ENCODE measurements at places on chromosomes 2 and 18.

GRCh38 chr18:8773980-8774379 is 68.6 kb downstream of the MTCL1 start:
- DNase-seq: no peak

DNA sequence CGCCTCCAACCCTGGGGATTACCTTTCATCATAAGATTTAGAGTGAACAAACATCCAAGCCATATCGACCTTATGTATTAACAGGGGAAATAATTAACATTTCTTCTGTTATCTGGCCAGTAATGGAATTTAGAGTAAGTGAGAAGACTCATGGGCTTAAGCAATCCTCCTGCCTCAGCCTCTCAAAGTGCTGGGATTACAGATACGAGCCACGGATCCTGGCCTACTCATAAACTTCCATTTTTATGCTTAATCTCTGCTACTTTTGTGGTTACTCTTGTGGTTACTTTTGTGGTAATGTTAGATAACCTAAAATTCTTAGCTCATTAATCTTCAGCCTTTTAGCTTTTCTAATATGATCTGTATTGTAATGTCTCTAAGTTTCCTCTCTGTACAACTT is 159.3 kb upstream of the SLC8A1 start:
- DNase-seq: no peak

- DNase-seq: no peak
Measured at GRCh38 chr2:125681976-125682805, 973.8 kb upstream of the GYPC start.

DNA sequence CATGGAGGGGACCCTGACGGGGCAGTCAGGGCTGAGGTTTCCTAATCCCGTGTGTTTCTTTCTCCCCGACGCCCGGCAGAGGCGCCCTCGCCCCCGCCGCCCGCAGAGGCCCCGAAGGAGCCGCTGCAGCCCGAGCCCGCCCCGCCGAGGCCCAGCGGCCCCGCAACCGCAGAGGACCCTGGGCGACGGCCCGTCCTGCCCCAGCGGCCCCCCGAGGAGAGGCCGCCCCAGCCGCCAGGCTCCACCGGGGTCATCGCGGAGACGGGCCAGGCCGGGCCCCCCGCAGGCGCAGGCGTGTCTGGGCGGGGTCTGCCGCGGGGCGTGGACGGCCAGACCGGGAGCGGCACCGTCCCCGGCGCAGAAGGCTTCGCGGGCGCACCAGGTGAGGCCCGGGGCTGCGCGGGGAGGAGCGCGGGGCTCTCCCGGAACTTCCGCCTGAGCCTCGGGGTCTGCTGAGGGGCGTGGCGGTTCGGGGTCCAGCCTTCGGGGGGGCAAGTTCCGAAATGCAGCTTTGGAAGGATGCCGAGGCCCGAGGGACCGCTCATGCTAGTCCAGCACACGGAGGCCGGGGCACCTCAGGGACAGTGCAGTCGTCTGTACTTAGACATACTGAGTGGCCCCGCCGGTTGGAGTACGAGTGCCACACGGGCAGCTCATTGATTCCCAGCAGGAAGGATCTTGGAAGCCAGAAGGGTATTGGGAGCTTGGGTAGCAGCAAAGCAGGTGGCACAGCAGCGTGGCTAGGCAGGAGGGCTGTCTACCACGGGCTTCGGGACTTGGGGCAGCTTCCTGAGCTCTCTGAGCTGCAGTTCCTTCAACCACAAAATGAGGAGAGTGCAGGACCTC is 60.1 kb downstream of the EMILIN2 start:
- peak; percentile 63 for DNase-seq

GRCh38 chr2:111689174-111689573 is 194.8 kb downstream of the ANAPC1 start:
- DNase-seq: no peak

- no peak for DNase-seq
Measured at GRCh38 chr18:4405965-4406364, 49.1 kb downstream of the DLGAP1 start.

GRCh38 chr2:80266231-80266630 is 38.3 kb downstream of the LRRTM1 start:
- no peak for DNase-seq

DNA sequence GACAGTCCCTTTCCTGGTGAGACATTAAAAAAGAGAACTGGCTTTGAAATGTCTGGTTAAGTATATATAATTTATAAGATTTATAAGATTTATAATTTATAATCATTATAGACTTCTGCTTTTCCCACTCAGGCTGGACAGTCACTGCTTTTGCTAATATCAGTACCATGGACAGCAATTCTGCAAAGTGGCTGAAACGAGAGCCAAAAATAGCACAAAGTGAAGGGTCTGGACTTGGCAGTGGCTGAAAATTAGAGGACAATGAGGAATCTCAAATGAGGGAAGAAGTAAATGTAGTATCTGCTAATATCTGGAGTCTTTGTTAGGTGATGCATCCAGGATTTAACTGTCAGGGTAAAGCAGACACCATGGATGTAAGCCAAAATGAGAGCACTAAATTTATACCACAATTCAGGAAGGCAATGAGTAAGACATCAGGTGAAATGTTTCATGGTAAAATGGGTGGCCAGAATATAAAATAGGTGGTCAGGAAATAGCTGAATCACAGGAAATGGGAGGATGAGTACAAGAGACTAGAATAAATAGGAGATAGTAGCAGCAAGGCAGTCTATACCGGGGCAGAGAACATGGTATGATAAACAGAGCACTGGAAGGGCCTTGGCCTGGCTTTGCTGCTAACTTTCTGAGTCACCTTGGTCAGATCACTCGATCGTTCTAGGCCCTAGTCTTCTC is 39.6 kb upstream of the BOD1L2 start:
- DNase-seq: no peak

GRCh38 chr2:235194836-235195235 is 243.0 kb downstream of the SH3BP4 start:
- no peak for DNase-seq

DNA sequence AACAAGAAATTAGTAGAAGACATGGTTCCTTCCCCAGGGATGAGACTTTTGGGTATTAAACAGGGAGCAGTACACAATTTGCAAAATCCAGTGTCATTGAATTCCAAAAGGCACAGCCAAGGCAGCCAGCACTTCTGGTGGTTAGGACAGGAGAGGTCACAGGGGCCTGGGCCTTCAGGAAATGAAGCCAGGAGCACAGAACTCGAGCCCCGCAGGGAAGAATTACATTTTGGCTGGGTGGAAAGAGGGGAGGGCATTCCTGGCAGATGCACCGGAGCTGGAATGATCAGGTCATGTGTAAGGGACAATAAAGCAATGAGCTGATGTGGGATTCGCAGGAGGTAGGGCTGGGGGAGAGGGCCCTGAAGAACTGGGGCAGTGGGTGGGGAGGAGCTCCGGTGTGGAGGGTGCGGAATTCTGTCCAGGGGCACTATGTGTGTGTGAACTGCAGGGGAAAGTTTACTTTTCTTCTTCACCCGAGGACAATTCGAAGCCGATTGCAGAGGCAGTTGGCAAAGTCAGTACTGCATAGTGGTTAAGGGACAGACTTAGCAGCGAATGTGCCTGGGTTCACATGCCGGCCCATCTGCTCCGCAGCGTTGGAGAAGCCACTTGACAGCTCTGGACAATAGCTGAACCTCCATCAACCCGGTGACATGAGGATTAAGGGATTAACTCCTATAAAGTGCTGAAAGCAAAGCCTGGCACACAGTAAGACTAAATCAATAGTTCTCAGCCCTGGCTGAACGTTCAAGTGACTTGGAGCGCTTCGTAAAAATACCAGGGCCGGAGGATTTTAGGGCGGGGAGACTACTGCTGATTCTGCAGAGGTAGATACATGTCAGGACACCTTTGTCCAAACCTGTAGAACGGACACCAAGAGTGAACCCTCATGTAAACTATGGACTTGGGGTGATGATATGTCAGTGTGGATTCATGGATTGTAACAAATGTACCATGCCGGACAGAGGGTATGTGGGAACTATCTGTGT is 36.4 kb downstream of the ALPK2 start:
- DNase-seq: no peak

DNA sequence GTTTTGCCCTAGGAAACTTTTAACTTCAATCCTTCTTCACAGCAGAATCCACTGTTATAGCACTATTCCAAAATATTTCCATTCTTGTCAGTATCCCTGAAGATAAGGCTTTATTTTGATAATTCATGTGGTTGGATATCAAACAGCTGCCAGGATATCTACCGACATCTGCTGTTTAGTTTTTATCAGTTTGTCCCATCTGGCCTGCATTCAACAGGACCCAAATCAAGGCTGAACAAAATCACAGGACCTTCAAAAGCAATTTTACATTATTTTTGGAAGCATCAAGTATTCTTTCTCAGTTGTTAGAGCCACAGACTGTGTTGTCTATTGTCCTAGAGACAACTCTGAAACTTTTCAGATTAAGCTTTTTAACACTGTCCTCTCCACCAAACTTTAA is 429.0 kb upstream of the PIK3C3 start:
- DNase-seq: no peak

GRCh38 chr2:31319406-31320175 is 85.6 kb downstream of the EHD3 start:
- DNase-seq: peak; percentile 35

DNA sequence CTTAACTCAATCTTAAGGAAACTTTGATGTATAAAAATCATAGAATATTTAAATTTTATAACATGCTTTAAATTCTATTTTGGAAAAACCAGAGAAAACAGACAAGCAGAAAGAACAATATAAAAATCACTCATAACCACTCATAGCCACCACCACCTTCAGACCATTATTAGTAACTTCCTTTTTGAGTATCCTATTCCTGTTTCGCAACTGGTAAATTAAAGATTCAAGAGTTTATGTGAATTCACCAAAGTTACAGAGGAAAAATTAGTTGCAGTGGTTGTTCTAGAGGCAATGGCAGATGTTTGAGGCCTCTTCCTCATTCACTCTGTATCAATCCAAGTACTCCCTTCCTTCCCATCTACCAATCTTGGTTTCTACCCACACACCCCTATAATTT is 49.3 kb upstream of the PROKR1 start:
- no peak for DNase-seq

GRCh38 chr2:239585422-239585821 is 184.6 kb upstream of the HDAC4 start:
- no peak for DNase-seq

DNA sequence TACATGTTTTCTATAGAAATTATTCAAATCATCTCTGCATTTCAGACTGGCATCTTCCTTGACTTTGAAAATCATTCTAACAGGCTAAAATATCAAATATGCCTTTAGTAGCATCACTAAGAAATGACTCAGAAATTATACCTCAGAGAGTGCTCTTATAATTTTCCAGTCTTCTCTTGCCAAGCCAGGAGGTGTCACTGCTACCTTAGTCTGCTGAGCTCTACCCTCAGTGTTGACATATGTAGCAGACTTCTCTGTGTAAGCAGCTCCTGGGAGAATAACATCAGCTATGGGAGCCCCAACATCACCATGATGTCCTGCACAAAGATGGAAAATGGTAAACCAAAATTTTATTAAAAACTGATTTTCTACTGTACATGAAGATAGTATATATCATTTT is 31.6 kb downstream of the NDUFS1 start:
- no peak for DNase-seq

- no peak for DNase-seq
Measured at GRCh38 chr18:11504962-11505361, 104.4 kb upstream of the SLC35G4 start.

GRCh38 chr2:159326569-159327255 is 40.2 kb upstream of the WDSUB1 start:
- no peak for DNase-seq

GRCh38 chr2:75538521-75539490 is 21.9 kb downstream of the EVA1A start:
- DNase-seq: no peak

DNA sequence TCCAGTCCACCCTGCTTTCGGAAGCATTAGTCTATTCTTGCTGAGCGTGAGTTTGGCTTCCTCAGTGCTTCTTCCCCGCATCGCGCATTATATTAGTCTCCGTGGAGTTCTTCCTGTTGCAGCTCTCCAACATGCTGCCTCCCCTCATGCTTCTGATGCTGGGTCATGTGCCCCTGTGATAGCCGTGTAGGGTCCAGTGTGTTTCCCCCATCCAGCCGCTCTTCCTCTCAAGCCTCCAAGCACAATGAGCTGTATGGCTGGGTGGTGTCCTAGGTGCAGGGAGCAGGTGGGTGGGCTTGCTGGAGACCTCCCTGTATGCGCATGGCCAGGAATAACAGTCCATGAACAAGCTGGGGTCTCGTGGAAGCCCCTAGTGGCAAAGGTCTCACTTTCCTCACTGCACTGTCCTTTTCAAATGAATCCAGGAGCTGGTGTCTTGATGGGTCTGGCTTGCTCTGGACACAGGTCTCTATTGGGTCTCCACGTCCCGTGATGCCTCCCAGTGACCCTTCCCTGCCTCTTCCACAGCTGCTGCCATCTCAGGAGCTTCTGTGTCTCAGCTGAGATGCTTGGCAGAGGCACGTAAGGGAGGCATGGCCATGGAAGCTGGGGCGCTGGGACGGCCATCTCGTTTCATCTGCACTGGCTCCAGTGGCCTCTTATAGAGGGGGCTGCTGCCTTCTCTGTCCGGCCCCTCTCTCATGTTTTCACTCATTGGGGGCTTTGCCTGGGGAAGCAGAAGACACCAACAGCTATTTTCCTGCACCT is 54.8 kb upstream of the HDAC4 start:
- DNase-seq: no peak

GRCh38 chr2:176653479-176654443 is 384.5 kb downstream of the MTX2 start:
- DNase-seq: peak; percentile 50

- no peak for DNase-seq
Measured at GRCh38 chr18:35923939-35924684, 48.4 kb upstream of the RMP24 start.

GRCh38 chr2:204517154-204517553 is 28.1 kb upstream of the PARD3B start:
- DNase-seq: no peak

- DNase-seq: no peak
Measured at GRCh38 chr18:24378598-24378997, 19.0 kb downstream of the OSBPL1A start.

DNA sequence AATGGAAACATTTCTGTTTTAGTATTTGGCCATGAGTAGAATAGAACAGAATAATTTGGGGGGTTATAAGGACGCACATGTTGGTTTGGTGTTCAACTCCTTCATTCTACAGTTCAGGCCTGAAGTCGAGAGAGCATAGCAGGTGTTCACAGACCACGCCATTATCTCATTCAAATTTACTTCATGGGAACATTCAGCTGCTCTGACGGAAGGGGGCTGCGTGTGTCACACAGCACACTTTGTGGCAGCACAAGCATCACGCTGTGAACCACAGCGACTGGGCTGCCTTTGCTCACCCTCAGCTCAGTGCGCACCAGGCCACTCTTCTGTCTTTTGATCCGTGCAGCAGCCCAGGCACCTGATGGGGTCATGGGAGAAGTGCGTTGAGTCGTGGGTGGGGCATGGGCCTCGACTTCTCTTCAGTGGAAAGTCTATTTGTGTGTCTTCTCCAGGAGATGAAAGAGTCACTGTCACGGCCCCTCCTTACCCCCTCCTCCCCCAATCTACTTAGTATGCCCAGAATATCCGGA is 348.6 kb upstream of the SALL3 start:
- DNase-seq: no peak

DNA sequence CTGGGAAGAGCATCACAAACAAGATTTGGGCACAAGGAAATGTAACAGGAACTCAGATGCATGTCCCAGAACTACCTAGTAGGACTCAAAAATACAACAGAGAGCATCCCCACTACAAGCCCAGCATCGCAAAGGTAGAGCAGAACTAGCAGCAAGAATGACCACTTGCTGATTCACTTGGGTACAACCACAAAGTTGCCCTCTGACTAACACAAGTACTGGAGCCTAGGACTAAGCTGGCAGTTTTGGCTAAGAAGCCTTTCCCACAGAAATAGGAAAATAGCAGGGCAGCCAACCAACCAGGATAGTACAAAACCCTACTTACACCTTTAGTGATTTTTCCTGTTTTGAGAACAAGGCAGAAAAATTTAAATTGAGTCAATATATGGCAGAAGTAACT is 193.8 kb downstream of the PAX3 start:
- DNase-seq: no peak

Measured in activated CD4-positive, alpha-beta T cell treated with anti-CD3 and anti-CD28 coated beads for 48 hours (primary cell).